ENCODE measurements at places on chromosomes 5 and 9. TPM values are rescaled to one million over a fixed set of nuclear protein-coding genes. Genes with fewer than 3 reads are reported as not detected.

KCNMB1 gene
- total RNA-seq = not detected

PCDHGC3 gene
- 6.7 TPM for total RNA-seq

RFX3 gene
- total RNA-seq = 1.8 TPM

KCNV2 gene
- total RNA-seq = not detected

PCDHB8 gene
- total RNA-seq = 0.30 TPM

SETD9 gene
- 4.8 TPM for total RNA-seq

SLC46A2 gene
- total RNA-seq = not detected

CTSV gene
- 13.0 TPM for total RNA-seq

MRPS30 gene
- total RNA-seq = 36.8 TPM

SHISAL2B gene
- total RNA-seq = not detected

LMNB1 gene
- total RNA-seq = 84.0 TPM

GNPDA1 gene
- total RNA-seq = 60.5 TPM

BTNL8 gene
- total RNA-seq = not detected

CARD6 gene
- 2.9 TPM for total RNA-seq

SUSD3 gene
- total RNA-seq = 1.0 TPM

IFNK gene
- total RNA-seq = not detected

COL5A1 gene
- total RNA-seq = 54.8 TPM

PPWD1 gene
- 18.2 TPM for total RNA-seq

ADAMTS16 gene
- 1.9 TPM for total RNA-seq

SNX30 gene
- 5.0 TPM for total RNA-seq

IL4 gene
- total RNA-seq = not detected

SARDH gene
- 0.15 TPM for total RNA-seq

LCN15 gene
- total RNA-seq = not detected

MEIKIN gene
- total RNA-seq = not detected

FGF18 gene
- 2.5 TPM for total RNA-seq

SOWAHA gene
- 0.10 TPM for total RNA-seq

FAT2 gene
- 0.01 TPM for total RNA-seq

ORM1 gene
- total RNA-seq = not detected

UBAP1 gene
- total RNA-seq = 45.7 TPM

PCDHGA3 gene
- not detected for total RNA-seq

Measured in A549 treated with Hydrocortisone at 1 μM for 4 hours (cell line).